ENCODE measurements at places on chromosomes 1 and 21.
A peak's percentile ranks its signal among the peaks of the same experiment; 100 is the strongest.

GRCh38 chr1:156625436-156626078, 6.3 kb downstream of the HAPLN2 start:
- DNase-seq, result peak; percentile 27

- DNase-seq, result no peak
Measured at GRCh38 chr1:153572569-153573015, 6.9 kb upstream of the S100A2 start.

DNA sequence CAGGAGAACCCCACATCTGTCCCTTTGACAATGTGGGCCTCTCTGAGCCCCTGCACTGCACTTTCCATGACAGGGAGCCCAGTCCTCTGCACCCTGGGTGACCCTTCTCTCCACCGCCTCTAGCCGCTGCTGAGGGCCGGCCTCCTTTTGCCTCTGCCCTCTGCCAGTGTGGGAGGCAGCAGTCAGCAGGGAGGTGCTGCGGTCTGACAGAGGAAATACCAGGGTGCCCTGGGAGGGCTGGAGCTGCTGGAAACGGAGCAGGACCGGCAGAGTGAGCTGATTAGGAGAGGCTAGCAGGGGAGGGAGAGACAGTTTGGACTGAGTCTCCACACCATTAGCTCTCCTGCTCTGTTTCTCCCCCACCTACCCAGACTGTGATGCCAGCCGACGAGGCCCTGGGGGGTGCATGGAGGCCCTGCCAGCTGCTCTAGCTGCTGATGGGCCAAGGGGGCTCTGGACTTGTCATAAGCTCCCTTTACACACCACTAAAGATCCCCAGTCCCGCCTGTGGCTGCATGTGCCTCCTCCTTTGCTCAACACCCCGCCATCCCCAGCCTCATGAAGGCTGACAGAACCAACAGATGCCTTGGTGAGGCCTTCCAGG, 171.1 kb upstream of the KLHDC7A start:
- DNase-seq, result no peak

DNA sequence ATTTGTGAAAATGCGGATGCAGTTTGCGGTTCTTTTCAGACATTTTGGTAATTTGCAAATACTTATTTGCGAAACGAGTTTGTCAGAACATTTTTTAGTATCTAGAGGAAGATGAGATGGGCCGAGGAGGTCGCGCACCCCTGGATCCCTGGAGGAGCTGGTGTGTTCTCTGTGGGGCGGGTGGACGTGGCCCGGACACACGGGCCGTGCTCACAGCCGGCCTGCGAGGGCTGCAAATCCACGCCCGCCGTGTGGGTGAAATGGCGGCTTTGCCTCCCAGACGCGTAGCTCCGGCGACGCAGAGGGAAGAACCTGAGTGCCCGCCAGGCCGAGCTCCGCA, 9.3 kb upstream of the TTLL10 start:
- no peak for DNase-seq

GRCh38 chr21:45262041-45262581, 25.6 kb downstream of the POFUT2 start:
- DNase-seq, result no peak

DNA sequence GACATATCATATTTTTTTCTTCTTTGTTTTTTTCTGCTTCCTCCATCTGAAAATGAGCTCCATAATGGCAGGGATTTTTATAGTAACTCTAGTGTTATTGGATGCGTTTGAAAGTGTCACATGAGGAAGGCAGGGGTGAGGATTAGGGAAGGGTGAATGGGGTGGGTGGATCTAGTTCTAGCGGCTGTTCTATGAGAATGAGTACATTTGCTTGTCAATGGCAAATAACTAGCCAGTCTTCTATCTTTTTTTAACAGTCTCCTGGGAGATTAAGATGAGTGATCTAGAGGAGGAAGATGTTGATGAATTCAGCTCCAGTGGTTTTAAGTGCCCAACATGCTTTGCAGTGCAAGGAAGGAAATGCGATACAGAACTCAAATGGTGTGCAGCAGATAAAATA, 5.8 kb downstream of the OR14I1 start:
- DNase-seq, result no peak
